ENCODE measurements at places on chromosomes 5 and 9.
A peak's percentile ranks its signal among the peaks of the same experiment; 100 is the strongest.

DNA sequence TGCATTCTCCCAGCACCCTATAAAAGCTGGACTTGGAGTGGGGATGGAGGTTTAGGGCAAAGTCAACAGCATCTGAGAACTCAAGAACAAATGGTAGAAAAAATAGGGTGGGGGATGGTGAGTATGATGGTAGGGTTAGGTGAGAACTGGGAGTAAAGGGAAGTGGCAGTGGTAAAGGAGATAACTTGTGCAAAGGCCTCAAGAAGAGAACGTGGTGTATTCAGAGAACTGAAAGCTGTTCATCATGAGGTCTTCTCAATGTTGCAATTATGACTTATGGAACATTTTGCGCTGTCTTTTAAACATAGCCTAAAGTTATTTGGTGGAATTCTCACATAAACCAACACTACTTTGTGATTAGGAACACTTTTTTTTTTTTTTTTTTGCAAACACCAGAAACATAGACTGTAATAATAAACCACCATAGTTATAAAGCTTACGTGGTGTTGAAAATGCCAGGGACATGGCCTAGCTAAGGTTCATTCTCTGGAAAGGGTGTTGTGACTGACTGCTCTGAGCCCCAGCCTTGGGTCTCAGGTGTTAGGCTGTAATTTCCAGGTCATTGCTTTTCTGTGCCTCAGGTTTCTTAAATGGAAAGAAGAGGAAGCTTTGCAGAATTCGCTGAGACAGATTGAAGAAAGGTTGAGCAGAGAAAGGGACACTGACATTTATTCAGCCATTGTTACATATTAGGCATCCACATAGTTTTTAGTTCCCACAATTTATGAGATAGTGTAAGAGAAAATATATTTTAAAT is 19.2 kb upstream of the TXNDC8 start:
- DNase-seq: no peak

- DNase-seq: no peak
These were observed 57.7 kb downstream of the APC start for GRCh38 chr5:112795342-112795741.

GRCh38 chr5:36690041-36690961 is 83.9 kb downstream of the SLC1A3 start:
- DNase-seq: peak; percentile 68

DNA sequence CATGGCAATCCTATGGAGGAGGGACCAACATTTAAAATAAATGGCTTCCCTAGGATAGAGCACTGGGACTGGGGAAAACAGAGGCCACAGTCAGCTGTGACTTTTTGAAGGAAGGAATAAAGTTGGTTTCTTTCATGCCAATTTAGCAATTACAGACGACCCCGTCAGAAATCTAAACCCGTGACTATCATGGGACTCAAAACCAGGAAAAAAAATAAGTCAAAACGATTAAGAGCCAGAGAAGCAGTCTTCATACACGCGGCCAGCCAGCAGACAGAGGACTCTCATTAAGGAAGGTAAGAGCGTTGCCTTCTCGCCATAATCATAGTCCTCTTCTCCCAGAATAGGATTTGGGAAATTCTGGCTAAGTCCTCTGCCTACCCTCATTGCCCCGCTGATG is at the start of gene MLANA:
Gene MLANA (plus strand): TSS at position 249 of the 400 bp plus-strand sequence. CDS start 1,586 bp downstream, outside the sequence.
- no peak for DNase-seq

GRCh38 chr5:14174230-14174636 is 31.1 kb downstream of the TRIO start:
- DNase-seq: no peak

DNA sequence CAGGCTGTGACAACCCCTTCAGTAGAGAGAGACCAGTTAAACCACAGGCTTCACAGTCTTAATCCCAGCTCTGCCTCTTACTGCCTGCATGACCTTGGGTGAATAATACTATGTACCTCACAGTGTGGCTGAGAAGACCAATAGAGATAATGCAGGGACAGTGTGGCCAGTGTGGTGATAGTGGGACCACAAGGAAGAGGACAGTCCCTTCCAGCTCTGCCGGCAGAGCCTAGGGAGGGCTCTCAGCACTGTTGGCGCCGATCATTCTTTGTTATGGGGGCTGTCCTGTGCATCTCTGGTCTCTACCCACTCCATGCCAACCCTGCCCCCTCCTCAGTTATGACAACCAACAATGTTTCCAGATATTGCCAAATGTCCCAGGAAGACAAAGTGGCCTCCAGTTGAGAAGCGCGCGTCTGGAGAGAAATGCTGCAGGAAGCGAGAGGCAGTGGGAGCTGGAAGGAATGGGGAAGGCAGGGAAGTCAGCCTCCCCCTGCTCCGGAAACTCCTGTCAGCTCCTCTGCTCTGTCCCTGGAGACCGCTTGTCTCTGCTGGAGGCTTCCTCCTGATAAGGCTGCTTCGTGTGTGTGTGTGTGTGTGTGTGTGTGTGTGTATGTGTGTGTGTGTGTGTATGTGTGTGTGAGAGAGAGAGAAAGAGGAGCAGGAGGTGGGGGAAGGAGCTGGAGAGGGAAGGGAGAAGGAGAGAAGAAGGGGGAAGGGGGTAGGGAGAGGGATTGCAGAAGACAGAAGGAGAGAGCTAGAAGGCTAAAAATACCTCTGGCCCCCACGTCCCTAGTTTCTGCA is 31.8 kb upstream of the FABP6 start:
- no peak for DNase-seq
